Lower lobe of right lung (tissue), 2 donors: ENCODE measurements at places on chromosomes 1 and 21.
A peak's percentile ranks its signal among the peaks of the same experiment; 100 is the strongest.

DNA sequence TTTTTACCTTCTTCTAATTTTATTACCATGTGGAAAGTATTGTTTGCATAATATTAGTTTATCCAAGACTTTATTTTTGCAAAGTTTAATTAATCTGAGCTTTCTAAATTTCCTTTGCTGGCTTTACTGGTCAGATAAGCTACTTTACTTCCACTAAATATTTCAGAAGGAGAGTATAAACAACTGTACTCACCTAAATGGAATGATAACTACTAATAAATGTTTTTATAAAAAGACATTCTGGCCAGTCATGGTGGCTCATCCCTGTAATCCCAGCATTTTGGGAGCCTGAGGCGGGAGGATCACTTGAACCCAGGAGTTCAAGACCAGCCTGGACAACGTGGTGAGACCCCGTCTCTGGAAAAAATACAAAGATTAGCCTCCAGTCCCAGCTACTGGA is 36.0 kb downstream of the ATP8B2 start:
- DNase-seq, result no peak

- DNase-seq, result peak; percentile 54
Measured at GRCh38 chr1:201916649-201917249, 28.1 kb downstream of the SHISA4 start.

- DNase-seq, result no peak
Measured at GRCh38 chr1:36300526-36300925, 5.6 kb upstream of the SH3D21 start.

- DNase-seq, result no peak
Measured at GRCh38 chr1:177172866-177173265, 2.1 kb downstream of the BRINP2 start.

- DNase-seq, result no peak
Measured at GRCh38 chr1:159421821-159422220, 10.2 kb upstream of the OR10J4 start.

DNA sequence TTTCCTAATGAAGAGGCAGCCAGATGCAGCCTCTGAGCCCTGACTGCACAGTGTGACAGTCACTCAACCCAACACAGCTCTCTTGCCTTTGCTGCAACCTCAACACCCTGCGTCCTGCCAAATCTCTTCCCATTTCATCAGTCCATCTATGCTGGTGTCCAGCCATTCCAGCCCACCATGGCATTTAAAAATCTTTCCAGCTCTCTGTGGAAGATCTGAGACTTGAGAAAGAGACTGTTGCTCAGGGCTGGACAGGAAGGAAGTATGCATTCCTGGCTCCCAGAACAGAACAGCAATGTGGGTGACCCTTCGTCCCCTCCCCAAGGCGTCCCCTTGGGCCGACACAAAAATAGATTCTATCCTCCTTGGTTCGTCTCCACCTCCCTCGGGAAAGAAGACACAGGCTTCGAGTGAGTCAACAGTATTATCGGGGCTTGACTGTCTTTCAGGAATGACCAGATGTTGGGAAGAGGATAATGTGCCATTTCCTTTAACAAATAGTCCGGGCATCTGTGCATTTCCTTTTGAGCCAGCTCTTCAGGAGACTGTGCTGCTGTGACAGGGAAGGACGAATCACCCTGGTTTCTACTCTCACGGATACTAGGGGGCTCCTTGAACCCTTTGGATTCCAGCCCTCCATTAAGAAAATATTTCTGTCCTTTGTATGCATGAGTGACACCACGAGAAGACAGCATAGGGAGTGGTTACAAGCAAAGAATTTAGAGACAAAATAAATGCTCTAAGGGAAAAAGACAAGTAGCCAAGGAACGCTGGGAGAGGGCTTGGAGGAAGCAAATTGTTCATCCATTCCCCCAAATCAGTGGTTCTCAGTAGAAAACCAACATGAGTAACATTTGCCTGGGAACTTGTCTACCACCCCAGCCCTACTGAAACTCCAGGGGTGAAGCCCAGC is 111.4 kb upstream of the CDC42BPA start:
- DNase-seq, result no peak

DNA sequence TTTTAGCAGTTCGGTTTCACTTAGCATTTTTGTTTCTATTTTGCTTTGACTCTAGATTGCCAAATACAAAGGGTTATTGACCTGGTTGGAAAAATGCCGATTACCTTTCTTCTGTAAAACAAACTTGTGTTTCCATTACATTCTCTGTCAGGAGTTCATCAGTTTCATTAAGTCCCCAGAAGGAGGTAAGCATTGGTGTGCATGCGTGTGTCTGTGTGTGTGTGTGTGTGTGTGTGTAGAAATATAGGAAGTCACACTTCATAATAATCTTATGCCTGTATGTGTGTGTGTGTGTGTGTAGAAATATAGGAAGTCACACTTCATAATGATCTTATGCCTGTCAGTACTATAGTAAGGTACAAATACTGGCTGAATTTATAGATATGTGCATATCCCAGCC is 10.0 kb downstream of the RGSL1 start:
- no peak for DNase-seq

DNA sequence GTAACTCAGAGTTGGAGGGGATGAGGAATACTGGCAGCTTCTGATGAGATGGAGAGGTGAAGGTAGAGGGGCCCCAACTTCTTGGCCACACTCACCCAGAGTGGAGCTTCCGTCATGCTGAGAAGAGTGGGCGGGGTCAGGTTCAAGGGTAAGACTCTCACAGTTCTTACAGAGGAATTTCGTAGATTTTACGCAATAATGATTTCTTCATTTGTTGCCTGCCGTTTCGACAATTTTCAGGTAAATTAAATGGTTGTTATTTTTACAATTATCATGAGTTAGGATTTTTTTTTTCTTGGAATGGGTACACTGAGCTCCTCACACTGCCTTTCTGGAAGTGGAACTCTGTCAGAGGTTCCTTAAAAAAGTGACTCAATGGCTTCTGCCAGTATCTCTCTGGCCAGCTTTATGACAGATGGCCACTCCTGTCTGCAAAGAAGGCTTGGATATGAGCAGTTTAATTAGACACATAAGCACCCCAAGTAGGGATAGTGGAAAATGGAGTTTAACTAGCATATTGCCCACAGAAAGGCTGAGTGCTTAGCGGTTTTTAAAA is 13.8 kb upstream of the NLRP3 start:
- DNase-seq, result peak; percentile 62
